ENCODE measurements at places on chromosomes 4 and X.

DNA sequence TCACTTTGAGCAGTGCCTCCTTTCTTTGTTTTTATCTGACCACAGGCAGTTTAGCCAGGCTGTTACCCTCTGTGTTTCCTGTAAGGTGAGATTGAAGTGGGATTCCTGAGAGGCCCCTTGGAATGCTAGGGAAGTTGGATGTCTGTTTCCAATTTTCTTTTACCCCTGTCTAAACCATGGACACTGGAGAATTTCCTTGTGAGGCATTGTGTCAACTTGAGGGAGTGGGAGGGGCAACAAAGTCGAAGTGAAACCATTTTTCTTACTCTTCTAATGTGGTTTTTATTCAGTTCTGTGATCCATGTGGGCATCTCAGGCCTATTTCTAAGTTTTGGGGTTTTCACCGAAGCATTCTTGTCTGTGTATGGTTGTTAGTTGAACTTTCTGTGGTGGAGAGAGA, 296.1 kb upstream of the UGT8 start:
- no peak for DNase-seq

DNA sequence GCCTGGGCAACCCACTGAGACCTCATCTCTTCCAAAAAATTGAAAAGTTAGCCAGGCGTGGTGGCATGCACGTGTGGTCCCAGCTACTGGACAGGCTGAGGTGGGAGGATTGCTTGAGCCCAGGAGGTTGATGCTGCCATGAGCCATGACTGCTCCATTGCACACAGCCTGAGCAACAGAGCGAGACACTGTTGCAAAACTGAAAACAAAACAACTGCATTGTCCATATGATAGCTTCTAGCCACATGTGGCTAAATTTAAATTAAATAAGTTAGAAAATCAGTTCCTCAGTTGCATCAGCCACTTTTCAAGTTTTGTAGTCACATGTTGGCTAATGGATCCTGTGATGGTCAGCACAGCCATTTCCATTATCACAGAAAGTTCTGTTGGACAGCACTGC, 67.9 kb downstream of the GAB1 start:
- no peak for DNase-seq

DNA sequence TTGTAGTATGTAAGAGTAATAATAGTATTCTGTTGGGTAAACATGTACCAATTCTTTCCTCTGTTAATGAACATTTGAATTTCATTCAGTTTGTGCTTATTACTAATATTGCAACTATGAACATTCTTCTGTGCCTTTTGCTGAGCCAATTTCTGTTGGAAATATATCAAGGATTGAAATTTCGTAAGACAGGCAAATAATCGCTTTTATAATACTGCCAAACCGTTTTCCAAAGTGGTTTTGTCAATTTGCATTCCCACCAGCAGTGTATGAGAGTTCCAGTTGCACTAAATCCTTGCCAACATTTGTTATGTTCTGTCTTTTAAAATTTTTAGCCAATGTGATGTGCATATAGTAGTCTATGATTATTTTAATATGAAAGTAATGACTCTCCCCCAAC, 38.6 kb downstream of the MAGEB17 start:
- DNase-seq, result no peak

DNA sequence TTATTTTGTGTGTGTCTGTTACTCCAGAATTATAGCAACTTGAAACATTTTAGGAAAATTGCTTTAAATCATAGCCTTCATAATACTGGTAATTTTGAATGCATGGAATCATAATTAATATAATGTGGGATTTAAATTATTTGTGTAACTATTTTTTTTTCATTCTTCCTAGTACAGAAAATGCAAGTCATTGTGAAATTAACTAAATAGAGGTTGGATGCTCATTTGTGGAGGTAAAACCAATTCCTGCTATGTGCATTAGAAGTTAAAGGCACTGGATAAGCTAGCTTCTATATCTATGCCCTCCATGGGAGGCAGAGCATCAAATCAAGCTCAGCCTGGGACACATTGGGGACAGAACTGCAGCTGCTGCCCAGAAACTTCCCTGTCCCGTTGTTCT, 1048.5 kb upstream of the PABPC4L start:
- DNase-seq, result no peak

DNA sequence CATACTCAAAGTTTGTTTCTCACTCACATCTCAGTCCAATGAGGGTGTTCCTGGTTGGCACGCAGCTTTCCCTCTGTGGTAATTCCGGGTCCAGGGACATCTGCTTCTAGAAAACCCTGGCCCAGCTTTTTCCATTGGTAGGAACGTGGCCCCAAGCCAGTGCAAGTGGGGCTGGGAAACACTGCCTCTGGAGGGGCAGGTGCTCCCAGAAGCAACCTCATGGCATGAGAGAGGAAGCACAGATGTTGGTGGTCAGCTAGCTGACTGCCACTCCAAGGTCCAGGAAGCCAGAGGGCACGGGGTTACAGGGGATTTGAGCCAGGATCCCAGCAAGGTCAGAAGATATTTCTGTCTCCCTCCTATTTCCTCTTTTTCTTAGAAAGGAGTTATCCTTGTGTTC, 47.5 kb downstream of the DCTD start:
- no peak for DNase-seq

- DNase-seq, result no peak
Measured at GRCh38 chrX:53093177-53093655, 726 bp upstream of the KANTR start.

DNA sequence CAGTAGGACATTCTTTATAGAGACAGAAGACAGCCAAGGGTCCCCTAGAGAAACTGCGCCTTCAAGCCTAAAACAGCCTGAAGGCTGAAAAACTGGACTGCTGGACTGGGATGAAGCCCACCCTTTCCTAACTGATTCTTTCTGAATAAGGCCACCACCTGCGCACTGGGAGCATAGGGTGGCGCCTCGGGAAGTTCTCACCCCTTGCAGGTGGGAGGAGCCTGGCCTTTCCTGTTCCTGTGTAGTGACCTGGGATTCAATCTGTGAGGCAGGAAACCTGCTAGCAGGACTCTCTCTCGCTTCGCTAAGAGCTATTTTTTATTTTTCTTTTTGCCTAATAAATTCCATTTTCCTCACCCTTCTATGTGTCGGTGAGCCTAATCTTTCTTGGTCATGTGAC, 61.8 kb upstream of the KLHL13 start:
- no peak for DNase-seq

DNA sequence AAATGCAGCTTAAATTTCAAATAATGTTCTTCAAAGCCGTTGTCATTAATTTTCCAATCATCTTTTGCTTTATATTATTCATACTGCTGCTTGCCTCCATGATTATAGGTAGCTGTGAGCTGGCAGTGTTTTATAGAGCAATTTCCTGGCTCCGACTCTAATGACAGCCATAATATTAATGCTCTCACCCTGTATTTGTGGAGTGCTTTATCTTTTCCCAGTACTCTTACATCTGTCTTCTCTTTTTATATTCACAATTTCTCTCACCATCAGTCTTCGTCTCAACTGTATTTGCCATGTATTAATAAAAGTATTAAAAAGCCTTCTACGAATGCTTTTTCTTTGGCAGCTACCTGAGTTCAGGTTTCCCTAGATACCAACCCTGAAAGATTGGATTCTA, 21.0 kb downstream of the ATXN3L start:
- DNase-seq, result no peak

DNA sequence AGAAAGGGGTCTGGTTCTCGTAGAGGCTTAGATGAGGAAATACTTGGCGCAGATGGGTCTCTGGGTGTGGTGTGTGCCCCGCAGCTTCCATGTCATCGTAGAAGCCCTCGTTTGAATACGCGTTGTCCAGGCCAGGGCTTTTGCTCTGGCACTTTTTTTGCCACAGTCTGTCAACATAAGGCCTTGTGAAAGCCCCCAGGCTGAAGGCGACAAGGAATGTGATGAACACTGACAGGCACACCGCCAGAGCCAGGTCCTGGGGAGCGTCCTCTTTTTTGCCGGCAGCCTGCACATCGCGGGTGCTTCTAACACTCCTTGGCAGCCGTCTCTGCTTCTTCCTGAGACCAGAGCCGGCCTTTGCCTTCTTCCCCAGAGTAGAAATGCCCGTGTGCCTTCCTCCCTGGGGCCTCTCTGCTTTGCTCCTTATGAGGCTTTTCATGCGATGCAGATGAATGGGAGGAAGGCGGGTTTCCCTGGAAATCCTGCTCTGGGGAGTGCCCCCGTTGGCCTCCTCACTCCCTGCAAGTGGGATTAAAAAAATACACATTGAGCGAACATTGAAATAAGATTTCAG, 24.4 kb downstream of the LRRC66 start:
- no peak for DNase-seq

GRCh38 chr4:25233737-25234389, at the start of gene PI4K2B:
PI4K2B (plus strand) TSS chr4:25234033; CDS start chr4:25234164, 131 bp downstream.
- DNase-seq, result peak; percentile 73

DNA sequence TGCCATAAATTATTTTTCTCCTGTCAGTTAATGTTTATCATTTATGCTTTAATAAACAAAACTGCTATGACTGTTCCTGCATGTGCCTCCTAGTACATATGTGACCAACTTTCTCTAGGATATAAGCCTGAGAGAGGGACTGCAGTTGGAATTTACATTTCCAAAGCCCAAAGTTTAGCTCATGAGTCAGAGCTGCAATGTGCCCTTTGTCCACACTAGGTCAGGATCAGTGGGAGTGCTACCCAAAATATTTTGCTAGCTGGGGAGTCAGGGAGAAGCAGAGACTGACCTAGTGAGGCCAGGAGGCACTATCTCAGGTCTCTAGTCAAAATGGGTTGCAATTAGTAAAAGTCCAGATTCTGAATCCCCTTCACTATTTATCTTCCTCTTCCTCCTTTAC, 92.7 kb downstream of the AR start:
- no peak for DNase-seq

DNA sequence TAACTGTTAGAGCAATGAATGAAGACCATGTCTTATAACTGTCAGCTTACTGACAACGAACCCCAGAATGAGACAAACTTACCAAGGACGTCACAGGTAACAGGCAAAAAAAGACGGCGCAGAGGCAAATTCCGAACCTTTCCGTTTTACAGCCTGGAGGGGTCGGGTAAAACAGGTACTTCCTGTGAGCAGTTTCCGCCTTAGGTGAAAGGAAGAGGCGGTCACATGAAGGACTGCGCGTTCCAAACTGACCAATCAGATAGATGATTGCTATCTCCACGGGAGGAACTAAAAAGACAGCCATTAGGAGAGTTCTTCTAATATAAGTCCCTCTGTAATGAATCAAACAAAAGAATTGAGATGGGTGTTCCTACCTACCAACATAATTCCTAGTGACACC, at the start of gene COX7B2:
Gene COX7B2, minus strand, starts transcription at position 168 of the 400 bp plus-strand sequence. CDS start 174,053 bp downstream, outside the sequence.
- no peak for DNase-seq

- no peak for DNase-seq
Measured at GRCh38 chr4:53541577-53542206, 49.6 kb downstream of the LNX1 start.

DNA sequence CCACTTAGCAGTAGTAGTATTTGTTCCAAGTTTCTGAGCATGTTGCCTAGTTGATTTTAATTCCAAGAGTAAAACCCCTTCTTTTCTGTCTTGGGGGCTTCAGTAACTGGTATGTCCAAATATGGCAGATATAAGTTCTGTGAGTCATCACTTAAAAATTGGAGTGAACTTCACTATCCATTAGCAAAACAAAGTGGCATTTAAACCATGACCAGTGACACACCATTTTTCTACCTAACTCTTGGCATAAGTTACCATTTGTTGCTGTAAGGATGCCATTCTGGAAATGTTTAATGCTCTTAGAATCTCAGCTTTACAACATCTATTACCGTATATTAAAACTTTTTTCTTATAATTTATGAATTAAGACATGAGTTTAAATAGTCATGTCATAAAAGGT, 102.0 kb downstream of the CBR4 start:
- DNase-seq, result no peak

- no peak for DNase-seq
Measured at GRCh38 chr4:10620935-10621488, 63.6 kb downstream of the CLNK start.

DNA sequence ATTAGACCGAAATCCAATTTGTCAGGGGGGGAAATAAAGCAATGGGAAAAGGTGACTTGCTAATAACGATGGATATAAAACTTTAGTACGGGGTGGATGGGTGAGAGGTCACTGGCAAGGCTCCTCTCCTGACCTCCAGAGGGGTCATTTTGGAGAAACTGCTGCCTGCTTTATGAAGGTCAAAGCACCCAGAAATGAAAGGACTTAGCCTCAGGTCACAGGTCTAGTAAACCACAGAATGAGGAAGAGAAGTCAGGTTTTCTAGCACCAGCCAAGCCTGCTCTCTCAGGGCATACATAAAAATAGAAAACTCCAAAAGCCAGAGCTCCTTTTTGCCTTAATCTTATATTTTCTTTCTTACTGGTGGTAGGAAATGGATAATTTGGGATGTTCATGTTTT, 134.2 kb downstream of the SHROOM3 start:
- no peak for DNase-seq

DNA sequence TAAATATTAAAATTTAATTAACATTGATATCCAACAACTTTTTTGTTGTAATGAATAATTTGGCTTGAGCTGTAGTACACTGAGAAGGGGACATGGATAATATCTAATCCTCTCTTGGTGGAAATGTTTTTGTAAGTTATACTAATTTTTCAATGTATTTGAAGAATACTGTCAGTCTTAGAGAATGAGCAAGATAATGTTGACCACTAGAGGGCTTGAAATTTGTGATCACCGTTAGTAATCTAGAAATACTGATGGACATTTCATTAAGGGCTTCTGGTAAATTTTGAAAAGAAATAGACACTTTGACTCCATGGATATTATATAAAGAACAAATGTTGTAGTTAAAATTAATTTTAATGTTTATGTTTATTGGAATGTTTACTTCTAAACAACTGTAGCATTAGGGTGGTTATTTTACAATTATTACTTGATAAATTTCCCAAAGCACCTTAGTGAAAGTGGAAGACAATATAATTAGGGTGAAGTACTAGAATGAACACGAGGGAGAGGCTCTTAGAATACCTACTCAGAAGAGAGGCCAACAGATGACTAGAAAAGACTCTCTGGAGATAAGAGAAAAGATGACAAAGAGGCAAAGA, 20.0 kb upstream of the CAMK2D start:
- peak; percentile 33 for DNase-seq

Data from globus pallidus (tissue), 1 donor.